ENCODE measurements at places on chromosomes 12 and 14. TPM values are rescaled to one million over a fixed set of nuclear protein-coding genes. Genes with fewer than 3 reads are reported as not detected.

DDX47 gene
- 47.8 TPM for total RNA-seq

ZCRB1 gene
- total RNA-seq, result 16.8 TPM

- no peak for DNase-seq
These were observed 70.9 kb upstream of the RERGL start for GRCh38 chr12:18160901-18161300.

- no peak for DNase-seq
These were observed 6.6 kb downstream of the DCD start for GRCh38 chr12:54641554-54641953.

GRCh38 chr12:116037941-116038837, 239.3 kb downstream of the MED13L start:
- no peak for DNase-seq

DNA sequence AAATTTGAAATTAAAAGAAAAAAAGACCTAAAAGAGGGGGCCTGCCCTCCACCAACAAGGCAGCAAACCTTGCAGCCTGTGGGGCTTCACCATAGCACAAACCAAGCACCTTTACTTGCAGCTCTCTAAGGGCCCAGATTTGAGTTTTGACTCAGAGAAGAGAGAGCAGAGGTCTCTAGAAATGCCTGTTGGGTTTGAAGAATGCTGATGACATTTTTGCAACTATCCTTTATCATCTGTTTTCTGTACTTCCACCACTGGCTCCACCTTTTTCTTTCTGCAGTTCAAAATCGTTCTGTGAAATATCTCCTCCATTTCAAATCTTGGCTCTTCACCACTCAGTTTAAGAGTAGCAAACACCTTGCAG, 83.8 kb upstream of the HMGA2 start:
- no peak for DNase-seq

- DNase-seq, result no peak
These were observed 168.5 kb downstream of the NAV3 start for GRCh38 chr12:77999074-77999715.

DNA sequence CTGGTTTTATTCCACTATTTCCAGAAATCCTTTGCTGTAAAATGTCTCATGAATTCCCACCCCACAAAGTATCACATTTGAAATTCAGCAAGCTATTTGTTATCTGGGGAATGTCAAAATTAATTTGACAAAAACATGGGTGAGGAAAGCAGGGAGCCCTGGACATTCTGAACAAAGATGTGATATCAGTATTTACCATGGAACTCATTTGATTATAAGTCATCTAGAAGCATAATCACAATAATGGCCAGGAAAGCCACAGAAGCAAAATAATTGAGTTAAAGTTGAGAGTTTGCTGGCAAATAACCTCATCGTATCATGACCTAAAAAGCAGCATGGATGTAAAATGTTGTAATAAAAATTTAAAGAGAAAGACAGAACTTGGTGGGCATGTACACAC, 96.1 kb downstream of the ANO6 start:
- DNase-seq, result no peak

Measured in transverse colon (tissue), 4 donors.